ENCODE measurements at places on chromosomes 3 and 15.
A peak's percentile ranks its signal among the peaks of the same experiment; 100 is the strongest.

- no peak for DNase-seq
These were observed 35.1 kb upstream of the SLC6A11 start for GRCh38 chr3:10780922-10781321.

DNA sequence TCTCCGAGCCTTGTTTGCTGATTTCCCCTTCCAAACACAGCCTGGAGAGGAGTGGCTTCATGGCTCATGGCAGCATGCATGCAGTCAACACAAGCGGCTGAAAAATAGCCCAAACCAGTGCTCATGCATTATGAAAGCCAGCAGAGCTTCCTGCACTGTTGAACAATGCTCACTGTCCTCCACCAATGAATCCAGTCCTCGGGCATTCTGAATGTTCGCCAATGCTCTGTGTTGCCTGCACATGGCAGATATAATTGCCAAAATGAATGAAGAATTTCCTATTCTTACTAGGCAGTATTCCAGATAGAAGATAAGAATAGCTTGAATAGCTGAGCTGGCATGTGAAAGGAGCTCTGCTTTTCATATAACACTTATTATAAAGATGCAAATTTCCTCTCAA is 252.7 kb downstream of the ROBO1 start:
- DNase-seq = no peak

DNA sequence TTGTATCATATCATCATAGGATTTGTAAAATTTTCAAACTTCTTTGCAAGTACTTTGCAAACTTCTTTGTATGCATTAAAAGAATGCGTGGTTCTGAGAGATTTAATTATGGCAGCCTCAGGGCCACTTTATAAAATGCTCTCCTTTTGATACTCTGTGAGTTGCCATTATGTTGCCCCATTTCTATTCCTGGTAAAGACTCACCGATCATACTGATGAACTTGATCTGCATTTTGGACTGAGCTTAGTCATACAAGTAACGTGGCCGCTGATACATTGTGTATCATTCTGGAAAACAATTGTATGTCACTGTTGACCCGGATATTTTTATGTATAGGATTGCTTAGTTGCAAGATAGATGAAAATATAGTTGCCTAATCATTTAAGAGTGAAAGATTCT is 38.8 kb downstream of the AKAP13 start:
- no peak for DNase-seq

DNA sequence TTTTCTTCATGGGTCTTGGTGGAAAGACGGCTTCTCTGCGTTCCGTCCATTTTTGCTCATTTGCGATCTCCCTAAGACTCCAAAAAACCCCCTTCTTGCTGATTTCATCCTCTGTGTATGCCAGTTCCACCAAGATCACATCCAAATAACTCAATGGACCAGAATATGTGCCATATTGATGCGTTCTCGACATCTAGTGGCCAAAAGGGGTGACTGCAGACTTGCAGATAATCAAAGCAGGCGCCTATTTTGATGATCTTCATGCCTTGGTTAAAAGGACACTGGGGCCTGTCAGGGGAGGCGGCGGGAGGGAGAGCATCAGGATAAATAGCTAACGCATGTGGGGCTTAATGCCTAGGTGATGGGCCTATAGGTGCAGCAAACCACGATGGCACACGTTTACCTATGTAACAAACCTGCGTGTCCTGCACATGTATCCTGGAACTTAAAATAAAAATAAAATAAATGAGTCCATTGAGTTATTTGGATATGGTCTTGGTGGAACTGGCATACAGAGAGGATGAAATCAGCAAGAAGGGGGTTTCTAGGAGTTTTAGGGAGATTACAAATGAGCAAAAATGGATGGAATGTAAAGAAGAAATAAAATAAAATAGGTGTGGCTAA is 104.2 kb upstream of the RAD18 start:
- DNase-seq = no peak

GRCh38 chr15:52247461-52247860 is 48.1 kb downstream of the MYO5C start:
- no peak for DNase-seq

GRCh38 chr15:99403597-99403996 is 152.3 kb downstream of the LRRC28 start:
- no peak for DNase-seq

DNA sequence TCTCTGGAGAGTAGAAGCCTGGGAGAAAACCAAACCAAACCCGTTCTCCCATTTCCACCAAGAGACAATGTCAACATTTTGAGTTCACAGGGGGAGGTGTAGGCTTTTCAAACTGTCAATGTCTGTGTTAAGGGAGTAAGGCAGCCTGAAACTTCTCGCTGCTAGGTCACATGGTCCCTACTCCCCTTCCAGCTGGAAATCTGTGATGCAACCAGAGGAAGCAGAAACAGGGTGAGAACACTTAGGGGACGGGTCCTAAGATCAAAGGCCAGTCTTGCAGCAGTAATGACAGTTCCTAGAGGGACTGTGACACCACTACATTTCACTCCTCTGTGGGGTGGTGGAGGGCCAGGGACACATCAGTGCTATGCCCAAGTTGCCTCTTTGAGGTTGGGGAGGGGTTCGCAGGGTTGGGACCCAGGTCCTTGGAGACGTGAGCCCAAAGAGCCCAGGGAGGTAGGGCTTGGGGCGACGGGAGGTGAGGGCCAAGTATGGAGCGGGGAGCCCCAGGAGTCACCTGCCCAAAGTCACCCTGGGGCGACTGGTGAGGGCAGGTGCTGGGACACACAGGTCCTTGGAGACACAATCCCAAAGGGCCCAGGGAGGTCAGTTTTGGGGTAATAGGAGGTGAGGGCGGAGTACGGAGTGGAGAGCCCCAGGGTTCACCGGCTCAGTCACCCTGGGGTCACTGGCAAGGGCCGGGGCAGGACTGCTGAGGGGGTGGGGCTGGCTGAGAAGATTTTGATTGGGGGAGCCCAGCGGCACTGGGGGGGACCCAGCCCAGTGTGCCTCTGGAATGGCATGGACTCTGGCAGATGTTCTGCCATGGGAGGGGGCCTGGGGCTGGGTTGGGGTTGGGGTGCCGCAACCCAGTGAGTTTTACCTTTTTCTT is 582 bp downstream of the GOLGA6L2 start:
- DNase-seq = no peak

GRCh38 chr3:50205413-50206276 is 574 bp downstream of the SLC38A3 start:
- peak; percentile 69 for DNase-seq

GRCh38 chr3:152307829-152308474 is 39.2 kb downstream of the MBNL1 start:
- DNase-seq = no peak

GRCh38 chr15:78301828-78302227 is 2.4 kb upstream of the SKIC8 start:
- no peak for DNase-seq

GRCh38 chr3:104696470-104696869 is 670.2 kb upstream of the ALCAM start:
- DNase-seq = no peak

GRCh38 chr3:15040844-15041243 is 24.3 kb downstream of the MRPS25 start:
- DNase-seq = no peak

DNA sequence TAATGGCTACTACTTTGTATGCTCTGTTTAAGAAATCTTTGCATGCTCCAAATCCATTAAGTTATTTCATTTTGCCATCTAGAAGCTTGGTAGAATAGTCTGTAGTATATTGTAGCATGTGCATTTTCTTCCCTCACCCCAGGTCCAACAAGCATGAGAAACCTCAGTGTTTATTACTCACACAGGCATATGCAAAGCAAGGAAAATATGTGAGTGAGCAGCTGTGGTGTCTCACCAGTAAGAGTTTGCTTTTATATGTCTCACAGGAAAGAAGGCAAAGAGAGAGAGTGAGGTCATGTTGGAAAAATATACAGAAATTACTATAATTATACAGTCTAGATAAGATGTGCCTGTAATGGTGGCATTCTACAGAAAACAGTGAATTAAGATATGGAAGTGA is 312.5 kb downstream of the C3orf38 start:
- no peak for DNase-seq

- DNase-seq = no peak
These were observed 44.9 kb downstream of the PEX5L start for GRCh38 chr3:179991883-179992282.

GRCh38 chr3:39965997-39966396 is 156.6 kb downstream of the MYRIP start:
- DNase-seq = no peak

DNA sequence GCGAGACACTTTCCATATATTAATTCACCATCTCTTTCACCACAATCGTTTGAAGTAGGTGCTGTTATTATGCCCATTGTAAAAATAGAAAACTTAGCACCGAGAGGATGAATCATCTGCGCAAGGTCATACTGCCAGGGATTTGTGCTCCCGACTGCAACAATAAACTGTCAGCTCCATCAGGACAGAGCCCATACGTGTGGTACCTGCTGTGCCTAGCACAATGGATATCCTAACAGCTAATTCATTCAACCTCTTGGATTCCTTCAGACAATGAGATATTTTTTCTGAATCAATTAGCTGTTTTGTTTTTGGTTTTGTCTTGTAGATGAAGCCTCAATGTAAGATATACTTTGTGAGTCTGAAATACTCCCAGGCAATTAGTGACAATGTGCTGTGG is 32.3 kb upstream of the PROK2 start:
- DNase-seq = no peak
